ENCODE measurements at places on chromosomes 12 and 14.

GRCh38 chr14:75648066-75648838, 12.4 kb downstream of the ERG28 start:
- no peak for DNase-seq

GRCh38 chr12:41940571-41940970, 204.1 kb downstream of the GXYLT1 start:
- no peak for DNase-seq

GRCh38 chr14:84963518-84963917, 566.4 kb upstream of the FLRT2 start:
- DNase-seq: no peak

DNA sequence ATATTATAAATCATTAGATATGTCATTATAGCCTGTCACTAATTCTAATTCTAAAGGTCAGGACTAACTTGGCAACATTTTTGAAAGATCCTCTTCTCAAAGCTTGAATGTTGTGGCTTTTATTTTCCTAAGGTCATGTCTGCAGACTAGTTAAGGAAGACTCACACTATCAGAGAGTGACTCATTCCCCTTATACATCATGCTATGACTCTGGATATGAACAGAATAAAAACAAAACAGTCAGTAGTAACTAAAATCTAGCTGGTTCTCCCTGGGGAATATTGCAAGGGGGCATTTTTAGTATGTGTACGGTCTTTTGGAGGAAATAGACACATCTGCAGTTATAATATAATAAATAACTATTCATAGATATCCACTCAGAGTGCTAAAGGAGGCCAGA, 170.6 kb downstream of the SLC2A13 start:
- no peak for DNase-seq

- DNase-seq: no peak
Observed at GRCh38 chr12:47903151-47903611, 1.6 kb downstream of the VDR start.

DNA sequence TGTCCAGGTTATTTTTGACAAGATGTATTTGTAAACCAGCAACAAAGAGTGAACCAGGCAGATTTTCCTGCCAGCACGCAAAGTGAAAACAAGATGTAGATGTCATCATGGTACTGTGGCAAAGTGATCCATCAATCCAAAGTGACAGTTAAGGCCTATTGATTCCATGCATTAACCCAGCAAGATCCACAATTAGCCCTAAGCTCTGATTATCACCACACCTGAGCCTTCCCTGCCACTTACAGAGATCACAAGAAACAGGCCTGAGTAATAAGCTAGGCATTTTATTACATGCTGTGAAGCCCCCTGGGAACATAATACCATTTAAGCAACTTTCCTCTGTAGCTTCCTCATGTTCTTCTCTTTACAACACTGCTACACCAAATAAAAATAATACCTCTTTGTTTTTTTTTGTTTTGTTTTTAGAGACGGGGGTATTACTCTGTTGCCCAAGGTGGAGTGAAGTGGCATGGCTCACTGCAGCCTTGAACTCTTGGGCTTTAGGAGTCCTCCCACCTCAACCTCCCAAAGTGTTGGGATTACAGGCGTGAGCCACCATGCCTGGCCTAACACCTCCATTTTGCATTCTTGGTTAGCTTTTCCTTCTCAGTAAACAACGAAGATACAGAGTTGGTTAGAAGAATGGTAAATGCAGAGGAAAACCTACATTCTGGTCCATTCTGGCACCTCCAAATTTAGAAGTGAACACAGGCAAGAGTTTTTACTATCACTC, 85.5 kb downstream of the STON2 start:
- no peak for DNase-seq
